ENCODE measurements at places on chromosomes 2 and 18. TPM values are rescaled to one million over a fixed set of nuclear protein-coding genes. Genes with fewer than 3 reads are reported as not detected.

The CD207 gene
- total RNA-seq = 0.78 TPM

DNA sequence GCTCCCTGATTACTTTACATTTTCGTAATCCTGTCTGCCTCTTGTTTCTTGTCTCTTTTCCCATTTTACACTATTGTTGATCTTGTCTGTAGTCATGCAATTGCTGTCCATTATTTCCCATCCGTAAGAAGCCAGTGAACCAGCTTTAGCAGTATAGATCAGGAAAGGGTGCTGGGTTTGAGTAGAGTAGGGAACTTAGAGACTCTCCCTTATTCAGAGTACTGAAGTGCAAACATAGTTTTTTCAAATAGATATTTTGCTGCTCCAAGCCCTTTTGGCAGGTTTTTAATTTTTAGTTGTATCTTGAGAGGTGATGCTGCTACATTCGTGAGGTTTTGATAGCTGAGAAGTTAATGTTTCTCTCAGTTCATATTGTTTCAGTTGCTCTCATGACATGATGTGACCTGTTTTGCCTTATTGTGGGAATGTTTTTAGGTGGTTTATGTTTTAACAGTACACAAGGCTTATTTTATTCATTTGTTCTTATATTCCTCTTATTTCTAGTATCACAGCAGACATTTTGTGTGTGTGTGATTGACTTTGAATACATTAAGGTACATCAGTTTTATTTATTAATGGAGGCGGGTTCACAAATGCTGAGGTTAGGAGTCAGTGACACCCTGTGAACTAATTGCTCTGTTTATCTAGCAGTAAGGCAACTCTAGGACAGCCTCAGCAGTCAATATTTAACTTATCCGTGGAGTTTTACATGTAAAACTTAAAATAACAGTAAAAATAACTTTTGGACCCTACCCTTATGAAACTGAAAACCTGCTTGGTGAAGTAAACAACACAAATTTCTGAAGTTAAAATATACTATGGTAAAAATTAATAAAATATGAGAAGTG lies 118.4 kb downstream of the ZNF407 start:
- no peak overlapping the region for H3K27ac ChIP-seq
- DNase-seq = no peak
- no peak overlapping the region for H3K4me3 ChIP-seq
- H3K4me1 ChIP-seq = no peaks in the 10 kb centered on the region

DNA sequence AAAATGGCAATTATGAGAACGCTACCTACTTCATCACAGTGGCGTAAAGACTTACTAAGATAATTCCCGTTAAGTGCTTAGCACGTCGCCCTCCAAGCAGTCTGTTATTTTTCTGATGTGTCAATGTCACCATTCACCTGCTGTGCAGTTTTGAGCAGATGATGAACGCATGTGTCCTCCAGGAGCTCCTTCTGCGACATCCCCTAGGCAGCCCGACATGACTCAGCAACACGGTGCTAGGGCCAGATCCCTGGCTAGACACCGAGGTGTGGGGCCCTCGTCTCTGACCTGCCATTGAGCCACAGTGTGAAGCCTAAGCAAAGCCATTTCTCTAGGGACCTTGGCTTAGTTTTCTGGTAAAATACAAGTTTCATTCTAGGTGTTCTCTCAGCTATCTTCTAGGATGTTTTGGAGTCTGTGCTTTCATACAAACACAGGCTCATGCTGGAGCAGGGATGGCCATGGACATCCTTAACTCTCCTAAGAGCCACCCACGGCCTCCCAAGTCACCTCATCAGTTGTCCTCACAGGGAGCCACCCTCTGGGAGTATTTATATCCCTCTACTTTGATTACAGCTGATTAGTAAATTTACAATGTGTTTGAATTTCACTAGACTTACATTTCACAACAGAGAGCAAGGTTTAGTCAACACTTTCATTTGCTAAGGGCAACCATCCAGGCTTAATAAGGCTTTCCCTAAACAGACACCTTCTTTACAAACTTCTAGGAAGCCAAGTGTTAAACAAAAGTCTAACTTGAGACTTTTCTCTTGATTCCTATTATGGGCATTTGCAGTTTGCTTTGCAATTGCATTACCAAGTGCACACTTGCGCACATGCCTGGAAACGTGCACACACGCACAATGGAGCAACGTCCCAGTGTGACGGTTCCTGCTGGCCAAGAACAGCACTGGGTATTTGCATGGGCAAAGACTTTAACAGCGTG lies 376.8 kb upstream of the ID2 start:
- no peak overlapping the region for H3K4me3 ChIP-seq
- H3K27ac ChIP-seq = peak overlapping the region; percentile 12
- no peaks in the 10 kb centered on the region for H3K27me3 ChIP-seq
- peak; percentile 85 for DNase-seq
- no peaks in the 10 kb centered on the region for H3K36me3 ChIP-seq
- peaks cover 1% of the 10 kb centered on the region for H3K4me1 ChIP-seq

GRCh38 chr2:75462721-75463120 lies 98.0 kb downstream of the EVA1A start:
- no peak overlapping the region for H3K27ac ChIP-seq
- no peaks in the 10 kb centered on the region for H3K4me1 ChIP-seq
- no peak for DNase-seq
- no peaks in the 10 kb centered on the region for H3K36me3 ChIP-seq
- no peak overlapping the region for H3K4me3 ChIP-seq

The UGT1A5 gene
- not detected for total RNA-seq

The GRB14 gene
- 6.2 TPM for total RNA-seq

DNA sequence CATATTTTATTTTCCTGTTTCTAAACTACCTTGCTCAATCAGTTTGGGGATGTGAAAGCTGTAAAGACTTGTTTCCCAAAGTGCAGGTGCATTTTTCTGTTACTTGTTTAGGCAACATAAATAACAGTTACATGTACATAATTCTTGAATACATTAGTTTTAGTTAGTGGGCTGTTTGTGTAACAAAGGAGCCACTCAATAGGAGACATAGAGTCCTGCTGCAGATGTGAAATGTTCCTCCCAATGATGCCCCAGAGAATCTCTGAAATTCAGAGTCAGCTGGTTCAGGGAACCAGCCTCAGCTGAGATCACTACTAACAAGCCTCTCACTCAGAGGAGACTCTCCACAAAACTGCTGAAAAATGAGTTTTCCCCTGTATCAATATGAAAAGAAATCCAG lies 91.5 kb upstream of the TWSG1 start:
- DNase-seq = no peak
- H3K4me3 ChIP-seq = no peak overlapping the region
- H3K27ac ChIP-seq = no peak overlapping the region
- no peaks in the 10 kb centered on the region for H3K4me1 ChIP-seq
- H3K27me3 ChIP-seq = no peaks in the 10 kb centered on the region

- H3K36me3 ChIP-seq = no peaks in the 10 kb centered on the region
- no peaks in the 10 kb centered on the region for H3K27me3 ChIP-seq
- DNase-seq = peak; percentile 61
- no peaks in the 10 kb centered on the region for H3K4me1 ChIP-seq
- H3K27ac ChIP-seq = no peak overlapping the region
Observed at GRCh38 chr2:111168528-111169239, 48.0 kb downstream of the BCL2L11 start.

DNA sequence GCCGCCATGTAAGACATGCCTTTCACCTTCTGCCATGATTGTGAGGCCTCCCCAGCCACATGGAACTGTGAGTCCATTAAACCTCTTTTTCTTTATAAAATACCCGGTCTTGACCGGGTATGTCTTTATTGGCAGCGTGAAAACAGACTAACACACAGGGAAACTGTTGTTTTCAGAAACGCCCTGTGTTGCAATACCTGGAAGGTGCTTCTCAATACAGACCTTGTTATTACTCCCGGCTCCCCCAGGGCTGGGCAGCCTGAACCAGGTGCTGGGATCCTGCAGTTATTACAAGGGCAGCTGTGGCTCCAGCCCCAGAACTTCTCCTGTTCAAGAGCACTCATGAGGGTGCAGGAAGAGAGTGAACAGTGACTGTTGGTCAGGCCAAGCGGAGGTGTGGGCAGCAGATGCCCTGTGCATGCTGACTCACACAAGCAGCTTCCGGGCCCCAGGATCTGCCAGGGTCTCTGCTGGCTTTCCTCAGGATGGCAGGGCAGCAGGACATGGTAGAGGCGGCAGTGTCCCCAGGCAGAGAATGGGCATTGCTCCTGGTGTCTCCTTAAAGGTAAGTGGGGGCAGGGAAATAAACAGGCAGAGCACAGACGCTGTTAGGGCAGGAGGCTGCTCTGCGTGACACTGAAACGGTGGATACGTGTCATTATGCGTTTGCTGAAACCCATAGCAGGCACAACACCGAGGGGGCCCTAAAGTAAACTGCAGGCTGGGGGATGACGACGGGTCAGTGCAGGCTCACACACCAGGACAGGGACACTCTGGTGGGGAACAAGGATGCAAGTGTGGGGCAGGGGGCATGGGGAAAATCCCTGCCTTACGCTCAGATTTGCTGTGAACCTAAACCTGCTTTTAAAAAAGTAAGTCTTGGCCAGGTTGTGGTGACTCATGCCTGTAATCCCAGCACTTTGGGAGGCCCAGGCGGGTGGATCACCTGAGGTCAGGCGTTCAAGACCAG lies 89.1 kb downstream of the NDUFA10 start:
- DNase-seq = peak; percentile 55
- no peak overlapping the region for H3K27ac ChIP-seq
- H3K27me3 ChIP-seq = no peaks in the 10 kb centered on the region
- H3K4me3 ChIP-seq = no peak overlapping the region
- H3K4me1 ChIP-seq = no peaks in the 10 kb centered on the region

DNA sequence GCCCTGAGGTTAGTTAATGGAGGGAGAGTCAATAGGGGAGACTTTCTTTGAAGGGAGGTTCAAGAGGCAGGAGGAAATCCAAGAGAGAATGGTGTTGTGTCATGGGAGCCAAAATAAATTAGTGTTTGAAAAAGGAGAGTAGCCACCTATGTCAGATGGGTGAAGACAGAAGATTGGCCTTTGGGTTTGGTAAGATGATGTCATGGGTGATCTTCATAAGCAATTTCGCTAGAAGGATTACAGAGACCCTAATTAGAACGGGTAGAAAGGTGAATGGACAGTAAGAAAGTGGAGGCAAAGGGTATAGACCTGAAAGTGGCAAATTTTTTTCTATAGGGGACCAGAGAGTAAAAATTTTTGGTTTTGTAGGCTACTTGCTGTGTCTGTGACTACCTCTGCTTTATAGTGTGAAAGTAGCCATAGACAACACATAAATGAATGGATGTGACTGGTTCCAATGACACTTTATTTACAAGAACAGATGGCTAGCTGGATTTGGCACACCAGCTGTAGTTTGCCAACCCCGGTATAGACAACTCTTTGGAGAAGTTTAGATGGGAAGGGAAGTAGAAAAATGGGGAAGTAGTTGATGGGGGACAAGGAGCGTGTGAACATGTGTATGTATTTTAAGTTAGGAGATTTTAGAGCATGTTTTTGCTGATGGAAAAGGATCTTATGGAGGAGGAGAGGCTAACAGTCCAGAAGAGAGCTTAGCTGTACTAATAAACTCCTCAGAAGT lies 9.3 kb downstream of the STAMBP start:
- DNase-seq = no peak
- peak overlapping the region; percentile 22 for H3K27ac ChIP-seq
- no peaks in the 10 kb centered on the region for H3K27me3 ChIP-seq
- H3K4me1 ChIP-seq = no peaks in the 10 kb centered on the region
- peaks cover 2% of the 10 kb centered on the region for H3K36me3 ChIP-seq
- no peak overlapping the region for H3K4me3 ChIP-seq

The TMEM163 gene
- 0.62 TPM for total RNA-seq

The AOX1 gene
- 64.5 TPM for total RNA-seq

DNA sequence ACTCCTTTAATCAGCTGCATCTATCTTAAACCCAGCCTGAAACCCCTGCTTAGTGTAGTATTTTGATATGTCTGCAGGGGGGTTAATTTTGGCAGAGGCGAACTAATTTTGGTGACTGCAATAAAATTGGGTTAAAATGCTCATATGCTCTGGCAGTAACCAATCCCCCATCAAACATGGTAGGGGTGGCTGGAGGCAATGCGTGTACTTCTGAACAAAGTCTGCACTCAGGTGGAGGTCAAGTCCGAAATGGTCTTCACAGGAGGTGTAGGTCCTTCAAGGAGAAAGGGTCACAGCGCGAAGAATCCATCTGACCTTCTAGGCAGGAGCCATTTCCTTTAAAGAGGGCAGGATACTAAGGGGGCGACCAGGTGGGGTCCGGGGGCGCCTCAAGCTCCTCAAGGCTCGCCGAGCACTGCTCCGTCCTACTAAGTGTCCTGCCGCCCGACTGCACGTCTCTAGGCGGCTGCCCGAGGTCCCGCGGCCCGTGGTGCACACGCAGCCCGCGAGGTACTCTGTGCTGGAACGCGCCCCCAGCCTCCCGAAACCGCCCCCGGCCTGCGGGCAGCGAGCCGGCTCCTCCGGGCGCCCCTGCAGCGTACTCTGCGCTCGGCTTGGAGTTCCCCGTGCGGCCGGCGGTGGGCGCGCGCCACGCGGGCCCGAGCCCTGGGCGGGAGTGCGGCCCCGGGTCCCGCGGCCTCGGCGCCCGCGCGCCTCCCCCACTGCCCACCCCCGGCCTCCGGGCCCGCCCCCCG lies 1.7 kb upstream of the LDLRAD4 start:
- no peaks in the 10 kb centered on the region for H3K27me3 ChIP-seq
- H3K4me1 ChIP-seq = peaks cover 3% of the 10 kb centered on the region
- no peaks in the 10 kb centered on the region for H3K36me3 ChIP-seq
- peak overlapping the region; percentile 76 for H3K27ac ChIP-seq
- peak; percentile 87 for DNase-seq
- H3K4me3 ChIP-seq = peak overlapping the region; percentile 82

DNA sequence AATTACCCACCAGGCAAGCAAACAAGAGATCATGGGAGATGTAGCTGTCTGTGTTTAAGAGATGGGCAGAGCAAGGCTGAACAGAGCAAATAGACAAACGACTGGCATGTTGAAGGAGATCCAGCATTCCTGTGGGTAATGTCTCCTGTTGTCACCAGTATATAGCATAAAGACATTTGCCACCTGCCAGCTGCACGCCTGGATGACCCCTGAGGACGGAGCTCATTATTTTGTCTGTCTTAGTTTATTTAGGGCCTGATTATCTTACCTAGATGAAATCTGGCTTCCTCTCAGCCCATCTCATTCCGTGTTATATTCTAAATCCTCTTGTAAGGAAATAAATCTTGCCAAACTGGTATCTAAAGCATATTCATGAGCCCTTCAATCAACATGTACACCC lies 510.3 kb upstream of the LINC00305 start:
- no peak overlapping the region for H3K4me3 ChIP-seq
- no peaks in the 10 kb centered on the region for H3K4me1 ChIP-seq
- no peak for DNase-seq
- H3K36me3 ChIP-seq = no peaks in the 10 kb centered on the region
- H3K27me3 ChIP-seq = no peaks in the 10 kb centered on the region

- no peak for DNase-seq
- H3K4me1 ChIP-seq = no peaks in the 10 kb centered on the region
- no peaks in the 10 kb centered on the region for H3K27me3 ChIP-seq
Observed at GRCh38 chr2:218716070-218716469, 5.4 kb downstream of the TTLL4 start.

DNA sequence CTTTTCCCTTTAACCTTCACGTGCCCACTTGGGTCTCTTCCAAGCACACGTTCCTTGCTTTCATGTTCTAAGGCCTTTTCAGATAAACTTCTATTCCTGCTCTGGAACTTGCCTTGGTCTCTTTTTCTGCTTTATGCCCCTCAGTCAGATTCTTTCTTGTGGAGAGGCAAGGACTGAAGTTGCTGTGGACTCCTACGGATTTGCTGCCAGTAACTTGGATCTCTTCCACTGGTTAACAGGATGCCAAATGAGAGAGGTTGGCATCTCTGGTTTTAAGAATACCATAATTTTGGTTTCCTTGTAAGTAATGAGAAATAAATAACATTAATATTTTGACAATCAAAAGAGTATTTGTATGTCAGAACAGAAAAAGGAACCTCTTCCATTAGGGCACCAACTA lies 33.0 kb downstream of the COMMD1 start:
- no peaks in the 10 kb centered on the region for H3K27me3 ChIP-seq
- DNase-seq = no peak
- H3K4me3 ChIP-seq = no peak overlapping the region

The EPHA4 gene
- 32.1 TPM for total RNA-seq
